ENCODE measurements at places on chromosomes 3 and 15.

- no peak for DNase-seq
Observed at GRCh38 chr15:60609721-60610320, 130.9 kb upstream of the ICE2 start.

DNA sequence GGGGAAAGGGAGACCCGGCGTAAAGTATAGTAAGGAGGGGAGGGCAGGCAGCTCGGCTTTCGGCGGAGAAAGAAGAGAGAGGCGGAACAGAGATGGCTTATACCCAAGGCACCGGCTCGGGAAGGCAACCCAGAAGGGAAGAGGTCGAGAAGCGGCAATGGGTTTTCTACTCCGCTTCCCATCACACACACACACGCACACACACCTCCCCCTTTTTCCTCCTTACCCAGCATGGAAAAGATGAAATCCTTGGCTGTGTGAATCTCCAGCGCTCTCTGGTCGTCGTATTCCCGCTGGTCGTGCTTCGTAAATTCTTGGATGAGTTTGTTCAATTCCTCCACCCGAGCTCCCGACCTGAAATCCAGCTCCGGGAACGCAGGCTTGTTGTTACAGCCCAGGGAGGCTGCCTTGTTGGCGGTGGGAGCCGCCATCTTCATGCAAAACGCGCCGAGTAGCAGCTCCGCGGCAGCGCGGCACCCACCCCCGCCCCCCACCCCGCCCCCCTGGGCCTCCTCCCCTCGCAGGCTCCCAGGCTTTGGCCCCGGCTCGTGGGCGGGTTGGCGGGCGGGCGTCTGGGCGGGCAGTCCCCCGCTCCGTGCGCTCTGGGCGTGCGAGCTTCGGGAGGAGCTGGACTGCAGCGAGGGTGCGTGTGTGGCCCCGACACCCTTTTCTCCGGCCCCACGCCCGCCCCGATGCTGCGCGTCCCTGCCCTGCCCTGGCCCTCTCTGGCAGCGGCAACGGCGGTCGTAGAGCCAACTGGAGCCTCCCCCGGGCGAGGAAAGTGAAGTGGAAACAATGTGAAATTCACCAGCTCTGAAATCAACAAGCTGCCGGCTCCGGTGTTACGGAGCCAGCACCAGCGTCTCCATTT, at the start of gene MB21D2:
MB21D2 (minus strand) TSS at position 453 of the 871 bp plus-strand sequence; CDS start at position 437, 16 bp downstream.
- peak; percentile 87 for DNase-seq

DNA sequence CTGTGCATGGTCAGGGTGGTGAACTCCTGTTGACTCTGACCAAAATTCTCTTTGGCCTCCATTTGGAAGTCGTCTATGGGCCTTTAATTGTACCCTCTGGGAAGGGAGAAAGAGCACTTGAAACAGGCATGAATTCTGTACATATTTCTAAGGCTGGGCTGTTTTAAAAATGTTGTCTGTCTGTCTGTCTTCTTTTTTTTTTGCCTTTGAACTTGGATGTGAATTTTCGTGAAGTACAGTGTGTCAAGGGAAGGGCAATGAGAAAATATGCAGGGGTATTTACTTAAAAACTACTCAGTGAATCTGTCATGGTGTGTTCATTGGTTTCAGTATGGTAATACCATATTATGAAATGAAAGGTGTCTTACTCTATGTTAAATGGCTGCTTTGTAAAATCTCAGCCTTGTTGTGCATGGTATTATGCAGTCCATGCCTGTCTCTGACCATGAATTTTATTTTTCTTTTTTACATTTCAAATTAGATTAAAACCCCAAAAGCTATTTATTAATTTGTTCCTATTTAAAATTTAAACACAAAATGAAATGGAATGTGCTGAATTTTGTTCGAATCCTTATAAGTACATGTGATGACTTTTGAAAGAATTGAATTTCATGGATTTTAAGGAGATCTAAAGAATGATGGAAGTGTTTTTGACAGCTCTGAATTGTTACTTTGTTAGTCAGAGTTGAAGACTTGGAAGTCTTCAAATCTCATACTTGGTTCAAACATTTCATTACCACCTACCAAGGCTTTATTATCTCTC, 51.1 kb downstream of the RARB start:
- DNase-seq = no peak

GRCh38 chr3:17444865-17445264, 297.6 kb downstream of the TBC1D5 start:
- DNase-seq = no peak

- no peak for DNase-seq
Observed at GRCh38 chr3:197343656-197344408, 45.4 kb upstream of the DLG1 start.

DNA sequence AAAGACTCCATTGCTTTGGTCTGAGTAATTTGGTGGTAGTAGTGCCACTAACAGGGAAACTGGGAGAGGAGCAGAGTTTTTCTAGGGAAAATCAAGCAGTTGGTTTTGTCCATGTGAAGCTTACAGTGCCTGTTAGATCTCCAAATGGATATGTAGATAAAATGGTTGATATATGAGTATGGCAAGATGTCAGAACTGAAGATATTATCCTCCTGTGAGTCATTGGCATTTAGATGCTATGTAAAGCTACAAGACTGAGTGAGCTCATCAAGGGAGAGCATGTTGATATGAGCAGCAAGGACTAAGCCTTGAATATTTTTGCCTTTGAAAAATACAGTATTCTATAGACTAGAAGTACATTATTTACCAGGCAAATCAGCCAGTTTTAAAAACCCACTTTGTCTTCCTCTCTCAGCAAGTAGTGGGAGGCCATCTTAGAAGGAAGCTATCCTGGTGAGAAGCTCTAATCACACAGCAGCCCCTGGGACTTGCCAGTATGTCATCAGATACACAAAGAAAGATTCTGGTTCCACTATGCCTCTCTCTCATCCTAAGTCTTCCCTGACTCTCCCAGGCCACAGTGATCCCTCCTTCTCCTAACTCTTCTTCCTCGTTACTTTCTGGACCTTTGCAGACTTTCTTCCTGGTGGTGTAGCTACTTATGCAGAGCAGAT, 77.4 kb upstream of the ANKRD28 start:
- peak; percentile 32 for DNase-seq

GRCh38 chr3:107752202-107752990, 229.6 kb downstream of the BBX start:
- DNase-seq = peak; percentile 25

DNA sequence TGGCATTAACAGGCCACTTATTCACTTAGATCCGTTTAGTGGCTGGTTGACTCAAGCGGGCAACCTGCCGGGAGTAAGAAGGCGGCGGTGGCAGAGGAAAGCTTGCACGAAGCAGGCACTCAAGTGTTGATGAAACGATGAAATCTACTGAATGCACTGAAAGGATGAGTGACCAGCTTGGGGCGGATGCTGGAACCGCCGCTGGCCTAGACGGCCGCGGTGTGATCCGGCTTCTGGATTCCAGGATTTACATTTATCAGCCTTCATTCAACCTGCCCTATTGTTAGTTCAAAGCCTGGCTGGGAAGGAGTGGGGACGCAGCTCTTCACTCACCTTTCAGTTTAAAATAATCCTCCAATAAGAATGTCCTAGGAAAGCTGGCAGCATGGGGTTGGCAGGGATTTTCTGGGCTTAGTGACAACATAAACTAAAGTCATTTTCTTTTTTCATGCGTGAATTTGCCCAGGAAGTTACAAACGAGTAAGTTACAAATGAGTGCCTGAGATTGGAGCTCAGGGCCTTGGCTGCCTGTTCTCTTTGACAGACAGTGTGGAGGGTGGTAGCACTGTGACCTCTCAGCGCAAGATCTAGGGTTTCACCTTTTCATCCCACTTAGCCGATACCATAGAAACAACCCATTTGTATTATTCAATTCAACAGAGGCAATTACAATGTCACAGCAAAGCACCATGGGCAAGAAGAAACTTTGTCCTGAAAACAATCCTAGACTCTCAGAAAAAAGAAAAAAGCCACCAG, 1.1 kb upstream of the PLCH1 start:
- DNase-seq = peak; percentile 83

DNA sequence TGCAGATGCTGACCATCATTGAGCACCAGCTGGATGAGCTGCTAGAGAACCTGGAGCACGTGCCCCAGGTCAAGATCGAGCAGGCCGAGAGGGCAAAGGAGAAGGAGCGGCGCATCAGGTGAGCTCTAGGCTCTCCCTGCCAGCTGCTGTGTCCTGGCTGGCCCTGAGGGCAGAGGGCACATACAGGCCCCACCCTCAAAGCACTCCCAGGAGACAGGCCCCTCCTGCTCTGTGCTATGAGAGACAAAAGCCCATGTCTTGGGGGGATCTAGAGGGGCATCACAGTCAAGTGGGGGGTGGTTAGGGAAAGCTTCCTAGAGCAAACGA, 39.5 kb downstream of the CFAP100 start:
- no peak for DNase-seq

DNA sequence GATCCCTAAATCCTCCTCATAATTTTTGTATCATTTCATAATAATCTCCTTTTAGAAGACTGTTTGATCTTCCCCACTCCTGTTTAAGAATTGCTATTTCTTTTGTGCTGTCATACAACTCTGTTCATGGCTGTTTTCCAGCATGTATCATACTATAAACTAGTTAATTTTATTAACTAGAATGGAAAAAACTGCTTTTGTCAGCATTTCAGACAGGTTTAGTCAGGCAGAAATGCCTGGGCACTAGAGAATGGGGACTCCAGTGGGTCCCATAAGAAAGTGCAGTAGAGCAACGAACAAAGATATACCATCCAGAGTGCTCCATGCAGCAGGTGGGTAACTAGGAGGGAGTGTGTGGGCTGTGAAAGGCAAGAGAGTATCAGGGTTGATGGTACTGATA, 523.9 kb downstream of the PLOD2 start:
- no peak for DNase-seq

DNA sequence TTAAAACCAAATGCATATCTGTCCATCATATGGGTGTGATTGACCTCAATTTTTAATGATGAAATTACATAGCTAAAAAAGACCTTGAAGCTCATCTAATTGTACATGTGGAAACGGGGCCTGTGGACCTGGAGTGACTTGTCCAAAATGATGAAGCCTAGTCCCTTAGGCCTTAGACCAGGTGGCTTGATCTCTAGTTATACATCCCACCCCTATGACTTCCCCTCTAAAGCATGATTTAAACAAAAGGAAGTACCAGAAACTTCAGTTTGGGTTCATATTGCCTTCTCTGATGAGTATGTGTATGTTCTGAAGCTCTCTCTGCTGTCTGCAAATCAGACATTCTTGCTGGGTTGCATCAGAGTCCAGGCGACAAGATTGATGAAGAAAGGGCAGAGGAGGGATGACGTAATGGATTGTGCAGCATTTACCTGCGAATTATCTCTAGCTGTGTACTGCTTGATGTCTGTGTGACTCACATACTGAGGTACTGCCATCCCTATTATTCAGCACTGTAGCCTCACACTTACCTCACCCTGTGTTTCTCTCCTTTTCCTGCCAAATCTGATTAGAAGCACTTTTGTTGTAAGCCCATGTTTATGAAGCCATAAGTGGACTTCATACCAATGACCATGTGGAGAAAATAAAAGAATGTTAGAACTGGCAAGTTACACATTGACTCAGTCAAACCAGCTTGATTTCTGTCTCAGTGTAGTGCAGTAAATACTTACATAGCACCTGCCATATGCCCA, 111.5 kb downstream of the FILIP1L start:
- DNase-seq = peak; percentile 98

Data from M059J (cell line).